Fibroblast of upper back skin (primary cell): ENCODE measurements at places on chromosomes 1 and 21.

DNA sequence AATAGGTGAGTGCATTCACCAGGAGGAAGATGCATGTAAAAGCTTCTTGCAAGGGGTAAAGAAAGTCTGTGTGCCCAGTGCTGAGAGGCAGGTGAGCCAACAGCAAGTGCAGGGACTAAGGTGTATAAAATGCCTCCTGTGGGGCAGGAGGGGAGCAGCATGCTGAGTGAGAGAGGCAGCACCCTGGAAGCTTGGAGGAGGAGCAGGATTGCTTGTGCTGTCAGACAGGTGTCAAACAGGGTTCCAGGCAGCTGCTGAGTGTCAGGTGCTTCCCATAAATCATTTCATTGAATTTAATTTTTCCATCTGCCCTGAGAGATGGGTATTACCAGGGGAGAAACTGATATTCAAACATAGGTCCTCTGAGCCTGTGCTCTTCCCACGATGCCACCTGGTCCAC lies 13.9 kb downstream of the BSND start:
- DNase-seq, result no peak

- DNase-seq, result no peak
These were observed 223.6 kb upstream of the POU3F1 start for GRCh38 chr1:38269923-38270848.

DNA sequence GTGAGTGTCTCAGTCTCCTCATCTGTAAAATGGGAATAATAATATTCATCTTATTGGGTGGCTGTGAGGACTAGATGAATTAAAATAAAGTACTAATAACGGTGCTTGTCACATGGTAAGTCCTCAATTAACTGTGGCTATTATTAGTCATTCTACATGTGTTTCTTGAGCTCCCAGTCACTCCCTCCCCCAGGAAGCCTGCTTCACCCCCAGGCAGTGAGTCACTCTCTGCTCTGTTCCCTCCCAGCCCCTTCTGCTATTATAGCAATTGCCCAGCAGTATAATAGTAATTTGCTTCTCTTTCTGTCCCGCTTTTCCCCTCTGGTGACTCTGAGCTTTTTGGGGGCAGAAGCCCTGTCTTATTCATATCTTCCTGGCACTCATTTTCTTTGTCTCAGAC lies 102.0 kb downstream of the BEND5 start:
- peak; percentile 74 for DNase-seq

DNA sequence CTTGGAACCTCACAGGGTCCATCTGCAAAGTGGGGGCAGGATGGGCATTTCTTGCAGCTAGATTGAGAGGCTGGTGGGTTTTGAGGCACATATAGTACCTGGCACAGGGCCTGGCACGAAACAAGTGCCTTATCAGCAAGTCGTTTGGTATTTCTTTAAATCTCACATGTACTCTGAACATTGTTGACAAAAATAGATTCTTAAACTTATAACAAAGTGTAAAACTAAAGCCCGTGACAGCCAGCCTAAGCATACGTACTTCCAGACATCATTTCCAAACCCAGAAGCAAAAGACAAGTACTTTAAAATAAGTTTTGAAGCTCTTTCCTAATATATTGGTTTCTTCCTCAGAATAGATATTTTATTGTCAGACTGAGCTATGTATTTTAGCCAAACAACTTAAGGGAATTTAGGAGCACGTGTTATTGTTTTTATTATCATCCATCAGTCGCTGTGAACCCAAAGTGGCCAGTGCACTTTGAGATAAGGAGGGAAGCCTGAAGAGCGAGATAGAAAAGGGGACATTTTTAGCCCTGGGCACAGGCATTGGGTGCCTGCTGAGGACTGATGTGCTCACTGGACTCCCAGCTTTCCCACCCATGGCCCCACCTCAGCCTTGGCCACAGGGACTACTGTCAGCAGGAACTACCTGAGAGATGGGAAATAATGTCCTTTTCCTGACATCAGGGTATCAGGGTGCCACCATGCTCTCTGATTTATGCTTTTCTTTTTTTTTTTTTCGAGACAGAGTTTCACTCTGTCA lies 3.0 kb downstream of the FBLIM1 start:
- DNase-seq, result no peak

DNA sequence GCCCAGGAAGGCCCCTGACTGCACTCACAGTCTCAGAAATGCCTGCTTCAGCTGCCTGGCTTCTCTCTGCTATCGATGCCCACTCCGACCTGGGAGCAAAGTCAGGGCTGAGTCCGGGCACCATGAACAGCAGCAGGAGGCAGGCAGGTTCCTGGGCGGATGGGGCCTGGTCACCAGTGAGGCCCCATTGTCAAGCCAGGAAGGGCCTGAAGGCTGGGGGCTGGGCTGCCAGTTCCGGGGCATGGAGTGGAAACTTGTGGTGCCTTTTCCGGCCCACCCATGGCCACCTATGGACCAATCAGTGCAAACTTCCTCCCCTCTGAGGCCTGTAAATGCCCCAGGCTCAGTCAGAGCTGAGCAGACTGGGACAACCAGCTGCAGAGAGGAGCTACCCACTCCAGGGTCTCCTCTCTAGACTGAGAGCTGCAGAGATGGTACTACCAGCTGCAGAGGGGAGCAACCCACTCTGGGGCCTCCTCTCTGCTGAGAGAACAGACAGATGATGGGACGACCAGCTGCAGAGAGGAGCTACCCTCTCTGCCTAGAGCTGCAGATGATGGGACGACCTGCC lies 286.5 kb downstream of the SMYD3 start:
- DNase-seq, result no peak

DNA sequence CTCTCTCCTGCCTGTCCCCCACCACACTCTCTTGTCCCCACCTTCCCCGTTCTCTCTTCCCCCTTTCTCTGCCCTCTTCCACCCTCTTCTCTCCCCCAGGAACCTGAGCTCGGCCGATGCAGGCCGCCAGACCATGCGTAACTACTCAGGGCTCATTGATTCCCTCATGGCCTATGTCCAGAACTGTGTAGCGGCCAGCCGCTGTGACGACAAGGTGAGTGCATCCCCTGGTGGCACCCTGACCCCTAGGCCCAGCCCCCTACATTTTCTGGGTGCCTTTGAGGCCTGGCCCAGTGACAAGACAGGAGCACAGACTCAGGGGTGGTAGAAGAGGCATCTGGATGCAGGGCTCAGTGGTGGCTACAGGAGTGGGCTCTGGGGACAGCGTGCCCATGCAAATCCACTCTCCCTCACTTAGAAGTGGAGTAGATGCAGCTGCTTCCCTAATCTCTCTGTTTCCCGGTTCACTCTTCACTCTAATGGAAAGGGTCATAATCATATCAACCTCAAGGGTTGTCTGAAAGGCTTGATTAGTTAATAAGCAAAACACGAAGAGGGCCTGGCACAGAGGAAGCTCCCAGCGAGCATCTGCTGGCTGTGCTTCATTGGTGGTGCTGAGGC lies 37.0 kb downstream of the PKP1 start:
- no peak for DNase-seq

DNA sequence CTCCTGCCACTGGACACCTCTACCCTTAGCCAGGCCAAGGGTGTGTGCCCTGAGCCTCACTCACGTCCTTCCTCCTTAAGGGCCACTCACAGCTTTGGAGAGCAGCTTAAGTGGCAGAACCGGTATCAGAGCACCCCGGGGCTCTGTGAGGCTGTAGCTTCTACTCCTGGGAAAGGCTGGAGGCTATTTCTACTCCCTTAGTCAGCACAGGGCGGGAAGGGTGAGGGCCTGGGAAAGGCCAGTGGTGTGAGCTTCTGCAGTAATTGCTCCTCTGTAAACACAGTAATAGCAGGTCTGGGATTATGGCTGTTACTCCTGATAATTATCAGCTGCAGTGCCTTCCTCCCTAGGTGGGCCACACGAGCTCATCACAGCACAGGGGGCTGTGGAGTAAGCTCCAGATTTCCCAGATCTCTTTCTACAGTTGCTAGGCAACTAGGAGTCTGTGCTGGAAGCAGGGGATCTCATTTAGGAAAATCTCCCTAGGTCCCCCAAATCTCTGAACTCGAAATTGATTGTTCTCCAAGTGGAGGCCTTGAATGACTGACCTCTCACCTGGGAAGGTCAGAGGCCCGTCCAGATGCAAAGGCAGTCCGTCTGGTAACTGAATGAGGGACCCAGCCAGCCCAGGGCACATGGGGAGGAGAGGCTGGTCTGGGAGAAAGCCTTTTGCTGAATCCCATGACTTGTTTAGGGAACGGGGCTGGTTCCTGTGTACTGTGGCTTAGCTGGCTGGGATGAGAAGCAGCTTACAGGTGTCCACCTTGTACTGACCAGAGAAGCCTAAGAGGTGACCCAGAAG lies 29.3 kb downstream of the IER5 start:
- DNase-seq, result no peak

DNA sequence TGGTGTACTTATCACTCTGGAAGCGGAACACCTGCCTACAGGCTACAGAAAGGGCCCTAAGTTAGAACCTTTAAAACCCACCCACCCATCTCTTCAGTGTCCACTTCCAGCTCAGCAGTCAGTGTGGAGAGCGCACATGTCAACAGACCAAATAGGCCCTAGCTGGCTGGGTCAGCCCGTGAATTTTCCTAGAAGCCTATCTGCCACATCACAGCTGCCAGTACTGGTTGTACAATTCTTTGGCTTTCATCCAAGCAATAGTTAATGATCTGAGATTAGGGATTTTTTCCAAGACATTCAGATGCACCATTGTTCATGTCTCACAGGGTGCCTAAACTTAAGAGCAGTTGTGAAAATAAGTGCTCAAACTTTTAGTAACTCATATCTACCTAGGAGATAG lies 197.1 kb downstream of the KCNK2 start:
- DNase-seq, result no peak

DNA sequence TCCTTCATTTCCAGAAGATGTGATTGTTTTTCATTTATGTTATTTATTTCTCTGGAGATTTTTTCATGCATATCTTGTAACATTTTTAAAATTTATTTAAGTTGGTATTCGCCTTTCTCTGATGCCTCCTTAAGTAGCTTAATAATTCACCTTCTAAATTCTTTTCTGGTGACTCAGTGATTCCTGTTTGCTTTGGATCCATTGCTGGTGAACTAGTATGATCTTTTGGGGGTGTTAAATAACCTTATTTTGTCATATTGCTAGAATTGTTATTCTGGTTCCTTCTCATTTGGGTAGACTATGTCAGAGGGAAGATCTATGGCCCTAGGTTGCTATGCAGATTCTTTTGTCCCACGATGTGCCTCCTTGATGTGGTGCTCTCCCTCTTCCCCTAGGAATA lies 1347.2 kb upstream of the B3GALT2 start:
- no peak for DNase-seq

GRCh38 chr1:220730486-220730885 lies 17.6 kb upstream of the MTARC2 start:
- no peak for DNase-seq

GRCh38 chr1:218501161-218501560 lies 156.0 kb downstream of the TGFB2 start:
- peak; percentile 53 for DNase-seq

DNA sequence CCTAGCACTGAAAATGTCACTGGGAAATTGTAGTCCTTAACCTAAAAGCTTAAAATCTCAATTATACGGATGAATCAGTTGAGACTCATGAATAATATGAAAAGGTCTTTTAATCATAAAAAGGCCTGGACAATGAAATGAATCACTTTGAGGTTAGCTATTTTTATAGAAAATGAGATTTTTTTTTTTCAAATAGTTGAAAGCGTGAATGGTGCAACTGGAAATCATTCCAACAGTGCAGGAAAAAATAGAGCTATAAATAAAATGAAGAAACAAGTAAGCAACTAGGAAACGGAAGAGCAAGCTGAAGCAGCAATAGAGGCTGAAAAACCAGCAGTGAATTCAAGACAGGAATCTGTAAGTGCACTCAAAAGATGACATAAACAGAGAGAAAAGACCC lies 142.9 kb downstream of the BACH1 start:
- DNase-seq, result peak; percentile 9

GRCh38 chr1:158024737-158025136 lies 31.3 kb downstream of the KIRREL1 start:
- DNase-seq, result no peak

- no peak for DNase-seq
These were observed 11.7 kb upstream of the WNT9A start for GRCh38 chr1:227959325-227959860.

GRCh38 chr1:156684227-156684782 lies 7.1 kb upstream of the NES start:
- DNase-seq, result peak; percentile 63

- DNase-seq, result peak; percentile 83
These were observed 7.1 kb upstream of the ITGB2 start for GRCh38 chr21:44927587-44928461.

GRCh38 chr1:87329051-87329525 lies 408 bp downstream of the LMO4 start:
- peak; percentile 37 for DNase-seq

- DNase-seq, result no peak
These were observed 8.2 kb upstream of the TTLL10 start for GRCh38 chr1:1165485-1165884.

DNA sequence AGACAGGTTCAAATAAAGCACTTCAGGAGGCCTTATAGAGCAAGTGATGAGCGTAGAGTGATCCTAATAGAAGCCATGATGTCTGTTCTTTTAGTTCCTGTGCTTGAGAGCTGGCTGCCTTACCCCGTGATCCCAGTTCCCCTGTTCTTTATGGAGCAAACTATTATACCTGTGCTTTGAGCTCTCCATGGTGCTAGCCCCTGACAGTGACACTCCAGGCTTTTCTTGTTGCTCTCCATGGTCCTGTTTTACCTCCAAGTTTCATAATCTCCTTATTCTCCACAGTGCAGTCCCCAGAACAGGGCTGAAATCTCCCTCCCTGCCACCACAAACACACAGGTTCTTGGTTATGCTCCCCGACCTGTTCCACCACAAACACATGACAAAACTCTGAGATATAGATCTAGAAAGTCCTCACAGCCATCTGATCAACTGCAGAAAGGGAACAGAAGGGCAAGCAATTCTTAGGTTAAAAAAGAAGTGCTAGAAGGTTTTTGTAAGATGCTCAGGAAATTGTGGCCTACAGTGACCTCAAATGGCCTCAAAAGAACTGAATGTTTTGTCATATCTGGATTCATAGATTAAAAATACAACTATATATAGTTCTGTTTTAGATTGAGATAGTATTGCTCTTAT lies 6.0 kb downstream of the CADM3 start:
- DNase-seq, result peak; percentile 74
